Hematopoietic multipotent progenitor cell (in vitro differentiated cells): ENCODE measurements at places on chromosomes 3 and 15. TPM values are rescaled to one million over a fixed set of nuclear protein-coding genes. Genes with fewer than 3 reads are reported as not detected.

PEX5L gene
- under 0.01 TPM for total RNA-seq

DNA sequence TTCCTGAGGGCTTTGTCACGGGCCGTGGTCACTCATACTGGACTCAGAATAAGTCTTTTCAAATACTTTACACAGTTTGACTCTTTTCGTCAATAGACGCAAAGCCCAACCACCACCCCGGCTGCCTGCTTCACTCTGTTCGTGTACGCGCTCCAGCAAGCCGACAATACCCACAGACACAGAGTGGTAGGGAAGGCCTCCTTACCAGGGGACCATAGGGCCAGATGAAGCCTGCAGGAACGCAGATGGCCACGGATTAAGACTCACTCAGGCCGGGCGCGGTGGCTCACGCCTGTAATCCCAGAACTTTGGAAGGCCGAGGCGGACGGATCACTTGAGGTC lies 29.7 kb downstream of the EFCAB12 start:
- peak; percentile 23 for DNase-seq

DNA sequence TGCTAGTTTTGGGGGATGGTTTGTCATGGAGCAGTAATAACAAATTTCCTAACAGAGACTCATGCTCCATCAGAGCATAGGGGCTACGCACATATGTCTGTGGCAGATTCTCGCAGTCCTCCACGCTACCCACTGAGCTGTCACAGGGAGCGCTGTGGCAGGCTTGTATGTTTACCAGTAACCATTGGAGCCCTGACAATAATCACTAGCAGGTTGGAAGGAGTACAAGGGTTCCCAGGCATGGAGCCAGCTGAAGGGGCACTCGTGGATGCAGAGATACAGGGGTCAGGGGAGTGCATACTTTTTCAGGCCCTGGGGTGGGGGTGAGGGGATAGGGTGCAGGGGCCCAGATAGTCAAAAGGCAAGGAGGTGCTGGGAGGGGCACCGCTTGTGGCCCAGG lies 7.9 kb upstream of the GP9 start:
- DNase-seq = no peak

GRCh38 chr3:126542340-126543241 lies 16.1 kb downstream of the C3orf22 start:
- no peak for DNase-seq

- DNase-seq = no peak
Measured at GRCh38 chr3:166307756-166308350, 470.6 kb upstream of the BCHE start.

FBXW12 gene
- under 0.01 TPM for total RNA-seq

DUOXA1 gene
- total RNA-seq = under 0.01 TPM

TRAT1 gene
- total RNA-seq = under 0.01 TPM

FEZF2 gene
- total RNA-seq = not detected
